Keratinocyte (primary cell): ENCODE measurements at places on chromosomes 16 and 17.

DNA sequence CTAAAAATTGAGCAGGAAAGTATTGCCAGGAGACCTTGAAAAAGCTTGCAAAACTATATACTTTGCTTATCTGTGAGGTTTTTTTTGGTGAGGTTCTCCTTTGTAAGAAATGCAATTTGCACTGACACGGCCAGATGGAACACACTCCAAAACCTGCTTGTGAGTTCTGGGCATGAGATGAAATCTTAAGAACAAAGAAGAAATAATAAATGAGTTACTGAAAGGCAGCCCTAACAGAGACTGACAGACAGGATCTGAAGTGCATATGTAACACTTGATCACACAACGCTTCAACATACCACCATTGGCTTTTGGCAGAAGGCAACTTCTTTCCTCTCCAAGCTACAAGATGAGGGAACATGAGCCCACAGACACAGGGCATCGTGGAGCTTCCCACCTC lies 82.6 kb downstream of the USP31 start:
- no peak for DNase-seq

- DNase-seq, result no peak
Observed at GRCh38 chr16:57949013-57949412, 21.9 kb downstream of the CNGB1 start.

- DNase-seq, result no peak
Observed at GRCh38 chr16:69935740-69936139, 15.4 kb upstream of the CLEC18A start.

DNA sequence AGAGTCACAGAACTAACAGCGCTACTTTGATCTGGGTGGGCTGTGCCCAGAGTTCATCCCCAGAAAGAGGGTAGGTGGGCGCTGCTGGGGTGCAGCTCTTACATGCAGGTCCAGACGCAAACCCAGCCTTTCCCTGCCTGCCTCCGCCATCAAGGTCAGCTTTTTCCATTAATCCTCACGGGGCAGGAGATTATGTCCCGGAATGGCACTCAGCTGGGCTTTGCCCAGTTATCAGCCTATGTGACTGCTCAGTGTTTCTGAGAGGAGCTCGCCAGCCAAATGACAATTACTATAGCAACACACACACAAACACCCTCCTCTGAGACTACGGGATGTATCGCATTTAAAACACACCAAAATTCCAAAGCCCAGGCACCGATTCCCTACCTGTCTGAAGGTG lies 20.1 kb downstream of the GLYR1 start:
- no peak for DNase-seq

DNA sequence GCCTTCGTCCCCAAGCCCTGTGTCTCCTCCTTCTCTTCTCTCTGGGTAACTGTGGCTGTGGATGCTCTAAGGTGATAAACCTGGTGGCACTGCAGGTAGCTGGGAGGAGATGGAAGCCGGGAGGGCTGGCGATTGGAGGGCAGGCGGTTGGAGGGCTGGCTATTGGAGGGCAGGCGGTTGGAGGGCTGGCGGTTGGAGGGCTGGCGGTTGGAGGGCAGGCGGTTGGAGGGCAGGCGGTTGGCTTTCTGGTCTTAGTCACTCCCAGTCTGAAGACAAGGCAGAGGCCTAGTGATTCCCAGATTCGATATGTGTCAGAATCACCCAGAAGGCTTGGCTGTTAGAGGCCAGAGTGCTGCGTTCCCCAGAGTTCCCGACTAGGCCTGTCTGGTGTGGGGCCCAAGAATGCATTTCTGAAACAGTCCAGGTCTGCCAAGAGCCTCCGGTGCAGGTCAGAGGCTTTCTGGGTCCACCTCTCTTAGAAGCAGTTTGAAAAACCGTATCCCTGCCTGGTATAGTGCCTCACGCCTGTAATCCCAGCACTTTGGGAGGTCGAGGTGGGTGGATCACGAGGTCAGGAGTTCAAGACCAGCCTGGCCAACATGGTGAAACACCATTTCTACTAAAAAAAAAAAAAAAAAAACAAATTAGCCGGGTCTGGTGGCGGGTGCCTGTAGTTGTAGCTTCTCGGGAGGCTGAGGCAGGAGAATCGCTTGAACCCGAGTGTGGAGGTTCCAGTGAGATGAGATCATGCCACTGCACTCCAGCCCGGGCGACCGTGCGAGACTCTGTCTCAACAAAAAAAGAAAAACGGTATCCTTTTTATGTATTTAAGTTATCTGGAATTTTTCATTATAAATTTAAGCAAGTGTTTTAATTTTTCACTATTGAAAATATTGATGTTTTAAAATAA lies 59.7 kb downstream of the WDR45B start:
- no peak for DNase-seq

- no peak for DNase-seq
Observed at GRCh38 chr17:79508291-79508716, 102.5 kb downstream of the RBFOX3 start.

- DNase-seq, result no peak
Observed at GRCh38 chr17:45172232-45172540, 10.5 kb downstream of the HEXIM2 start.

DNA sequence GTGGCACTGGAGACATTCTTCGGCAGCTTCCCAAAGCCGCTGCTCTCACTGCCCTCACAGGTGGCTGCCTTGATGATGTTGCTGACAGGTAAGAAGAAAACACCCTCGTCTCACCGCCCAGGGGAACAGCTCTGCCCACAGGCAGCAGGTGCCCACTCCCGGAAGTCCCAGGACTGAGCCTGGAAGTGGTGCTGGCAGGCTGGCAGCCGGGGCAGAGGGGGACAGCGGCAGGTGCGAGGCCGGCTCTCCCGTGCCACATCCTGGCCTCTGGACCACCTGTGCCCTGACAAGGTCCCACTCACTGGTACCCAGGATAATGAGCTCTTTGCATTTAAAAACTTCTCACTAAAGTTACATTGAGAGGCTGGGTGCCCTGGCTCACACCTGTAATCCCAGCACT lies 20.4 kb downstream of the CEP131 start:
- no peak for DNase-seq

DNA sequence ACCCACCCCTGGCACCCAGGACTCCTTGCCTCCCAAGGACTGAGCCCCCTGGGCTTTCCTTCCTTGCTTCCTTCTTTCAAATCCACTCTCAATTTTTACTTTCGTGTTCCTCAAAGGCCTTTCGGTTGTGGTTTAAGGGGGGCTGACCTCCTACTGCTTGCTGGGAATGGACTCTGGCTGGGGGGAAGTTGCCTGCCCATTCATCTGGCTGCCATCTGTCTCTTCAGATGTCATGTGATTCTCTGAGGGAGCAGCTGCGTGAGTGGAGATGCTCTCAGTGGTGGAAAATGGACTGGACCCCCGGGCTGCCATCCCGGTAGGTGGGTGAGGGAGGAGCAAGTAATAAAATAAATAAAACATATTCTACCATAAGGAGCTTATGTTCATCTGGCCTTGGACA lies 93.8 kb upstream of the RPRML start:
- DNase-seq, result no peak

GRCh38 chr16:66473654-66474519 lies 46.8 kb downstream of the BEAN1 start:
- DNase-seq, result no peak

- DNase-seq, result no peak
Observed at GRCh38 chr17:82915757-82916027, 75.9 kb upstream of the ZNF750 start.

- DNase-seq, result no peak
Observed at GRCh38 chr17:51052235-51052634, 68.4 kb downstream of the SPAG9 start.

- DNase-seq, result no peak
Observed at GRCh38 chr16:56848029-56848936, 16.7 kb upstream of the SLC12A3 start.

GRCh38 chr16:914440-914839 lies 56.3 kb downstream of the LMF1 start:
- no peak for DNase-seq

GRCh38 chr17:46753776-46754175 lies 64.7 kb downstream of the WNT3 start:
- no peak for DNase-seq

- DNase-seq, result no peak
Observed at GRCh38 chr17:69714669-69715068, 300.2 kb downstream of the MAP2K6 start.

GRCh38 chr16:80274576-80275191 lies 266.1 kb upstream of the DYNLRB2 start:
- no peak for DNase-seq

- DNase-seq, result no peak
Observed at GRCh38 chr16:50377001-50377400, 8.2 kb upstream of the BRD7 start.

DNA sequence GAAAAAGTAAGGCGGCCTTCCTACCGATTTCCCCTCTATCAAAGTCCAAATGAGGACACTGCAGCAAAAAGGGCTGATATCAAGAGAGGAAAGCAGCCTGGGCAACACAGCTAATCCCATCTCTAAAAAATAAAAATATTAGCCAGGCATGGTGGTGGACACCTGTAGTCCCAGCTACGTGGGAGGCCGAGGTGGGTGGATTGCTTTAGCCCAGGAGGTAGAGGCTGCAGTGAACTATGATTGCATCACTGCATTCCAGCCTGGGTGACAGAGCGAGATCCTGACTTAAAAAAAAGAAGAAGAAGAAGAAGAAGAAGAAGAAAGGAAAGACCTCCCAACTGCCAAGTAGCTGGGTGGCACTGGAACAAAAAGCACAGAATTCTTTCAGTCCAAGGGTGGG lies 14.4 kb downstream of the CACNB1 start:
- DNase-seq, result no peak

DNA sequence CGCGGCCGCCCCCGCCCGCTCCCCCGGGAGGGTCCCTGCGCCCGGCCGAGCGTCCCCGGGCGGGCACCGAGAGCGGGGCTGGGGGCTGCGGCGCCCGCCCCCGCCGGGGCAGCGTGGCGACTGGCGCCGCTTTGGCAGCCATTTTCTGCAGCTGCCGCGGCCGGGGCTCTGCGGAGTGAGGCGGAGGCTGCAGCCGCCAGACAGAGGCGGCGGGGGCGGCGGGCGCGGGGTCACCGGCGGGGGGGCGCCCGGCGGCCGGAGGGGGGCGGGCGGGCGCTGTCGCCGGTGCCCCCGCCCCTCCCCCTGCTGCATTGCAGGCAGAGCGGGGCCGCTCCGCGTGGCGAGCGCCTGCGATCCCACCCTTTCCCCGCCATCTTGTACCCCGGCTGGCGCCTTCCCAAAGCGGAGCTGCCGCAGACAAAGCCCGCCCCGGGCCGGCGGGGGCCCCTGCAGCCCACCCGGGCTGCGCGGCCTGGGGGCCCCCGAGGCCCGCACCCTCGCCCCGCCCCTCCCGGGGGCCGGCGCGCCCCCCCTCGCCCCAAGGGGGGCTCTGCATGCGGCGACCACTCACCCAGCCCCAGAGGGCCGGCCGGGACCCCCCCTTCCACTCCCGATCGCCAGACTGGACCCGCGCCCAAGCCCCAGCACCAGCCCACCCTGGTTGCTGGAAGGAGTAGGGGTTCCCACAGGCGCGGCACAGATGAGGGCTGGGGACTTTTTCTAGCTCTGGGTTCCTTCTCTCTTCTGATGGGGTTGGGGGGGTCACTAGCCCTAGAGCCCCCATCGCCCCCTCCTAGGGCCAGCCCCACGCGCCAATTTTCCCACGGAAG lies 16.6 kb upstream of the CBX8 start:
- DNase-seq, result no peak

- no peak for DNase-seq
Observed at GRCh38 chr17:1574697-1575471, 12.3 kb upstream of the PITPNA start.

GRCh38 chr16:72999541-73000019 lies 48.3 kb downstream of the ZFHX3 start:
- DNase-seq, result no peak

DNA sequence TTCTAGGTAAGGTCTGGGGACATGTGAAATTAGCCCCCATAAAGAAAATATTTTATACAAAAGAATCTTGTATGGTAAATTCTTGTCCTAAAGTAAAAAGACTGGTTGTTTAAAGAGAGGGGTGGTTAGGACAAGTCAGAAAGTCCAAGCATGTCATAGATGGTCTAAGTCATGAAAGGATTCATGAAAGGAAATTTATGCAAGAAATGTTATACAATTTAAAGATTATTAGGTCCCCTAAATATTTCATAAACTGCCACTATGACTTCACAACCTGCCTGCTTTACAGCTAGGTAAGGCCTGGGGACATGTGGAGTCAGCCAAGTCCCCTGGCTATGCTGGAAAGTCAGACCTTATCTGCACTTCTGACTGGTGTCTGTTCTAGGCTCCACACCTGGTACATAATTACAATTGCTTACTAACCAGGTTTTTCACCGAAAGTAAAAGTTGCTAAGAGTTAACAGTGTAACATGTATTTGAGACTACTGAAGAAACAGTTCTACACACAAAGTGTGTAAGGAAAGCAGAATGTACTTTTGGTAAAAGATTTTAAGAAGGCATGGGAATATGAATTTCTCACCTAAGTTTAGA lies 17.0 kb downstream of the N4BP1 start:
- DNase-seq, result no peak

DNA sequence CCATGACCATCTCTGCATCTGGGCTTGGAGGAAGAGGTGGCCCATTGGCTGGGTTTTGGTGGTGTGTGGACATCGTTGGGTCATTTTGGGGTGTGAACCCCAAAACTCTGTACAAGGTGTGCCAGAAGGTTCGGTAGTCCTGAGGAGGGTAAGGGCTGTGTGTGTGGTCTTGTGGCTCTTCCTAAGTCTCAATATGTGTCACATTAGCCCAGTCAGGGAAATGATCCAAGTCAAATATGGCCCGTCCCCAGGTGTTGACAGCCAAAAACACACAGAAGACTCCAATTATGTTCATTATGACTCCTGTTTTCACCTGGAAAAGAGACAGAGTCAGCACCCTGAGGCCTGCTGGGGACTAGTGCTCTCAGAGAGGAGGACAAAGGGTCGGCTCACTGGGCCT lies 27.1 kb downstream of the SLC13A5 start:
- DNase-seq, result no peak

- no peak for DNase-seq
Observed at GRCh38 chr16:27969574-27969973, 93.9 kb downstream of the GSG1L start.

GRCh38 chr16:81610144-81610842 lies 165.7 kb downstream of the CMIP start:
- no peak for DNase-seq

DNA sequence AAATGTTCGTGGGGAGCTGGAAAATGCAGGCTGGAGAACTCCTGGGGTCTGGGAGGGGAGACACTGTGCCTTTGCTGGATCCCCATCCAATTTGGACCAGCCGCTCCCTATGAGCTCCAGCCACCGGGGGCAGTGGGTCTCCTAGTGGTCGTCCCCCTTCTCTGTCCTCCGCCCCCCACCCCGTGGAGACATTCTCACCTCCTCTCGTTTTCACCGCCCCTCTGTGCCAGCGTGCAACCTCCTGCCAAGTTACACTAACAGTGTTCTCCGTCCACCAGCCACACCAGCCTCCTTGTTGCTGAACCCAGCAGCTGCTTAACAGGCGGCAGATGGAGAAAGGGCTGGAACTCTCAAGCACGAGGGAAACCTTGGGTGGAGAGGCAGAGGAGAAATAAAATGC lies 67.4 kb upstream of the SOX9 start:
- no peak for DNase-seq

GRCh38 chr16:15650019-15650697 lies at the start of gene NDE1:
Gene NDE1 (plus strand): TSS chr16:15650245. CDS start chr16:15664779, 14,534 bp downstream.
- no peak for DNase-seq

- no peak for DNase-seq
Observed at GRCh38 chr16:69859105-69859989, 91.8 kb upstream of the CLEC18A start.

- DNase-seq, result no peak
Observed at GRCh38 chr17:38864636-38865398, 5.0 kb upstream of the LASP1 start.

- DNase-seq, result no peak
Observed at GRCh38 chr17:12730931-12731521, 58.3 kb upstream of the ARHGAP44 start.

- DNase-seq, result no peak
Observed at GRCh38 chr17:63190821-63191370, 224.9 kb downstream of the TANC2 start.
